ENCODE measurements at places on chromosomes 5 and 9.
A peak's percentile ranks its signal among the peaks of the same experiment; 100 is the strongest.

DNA sequence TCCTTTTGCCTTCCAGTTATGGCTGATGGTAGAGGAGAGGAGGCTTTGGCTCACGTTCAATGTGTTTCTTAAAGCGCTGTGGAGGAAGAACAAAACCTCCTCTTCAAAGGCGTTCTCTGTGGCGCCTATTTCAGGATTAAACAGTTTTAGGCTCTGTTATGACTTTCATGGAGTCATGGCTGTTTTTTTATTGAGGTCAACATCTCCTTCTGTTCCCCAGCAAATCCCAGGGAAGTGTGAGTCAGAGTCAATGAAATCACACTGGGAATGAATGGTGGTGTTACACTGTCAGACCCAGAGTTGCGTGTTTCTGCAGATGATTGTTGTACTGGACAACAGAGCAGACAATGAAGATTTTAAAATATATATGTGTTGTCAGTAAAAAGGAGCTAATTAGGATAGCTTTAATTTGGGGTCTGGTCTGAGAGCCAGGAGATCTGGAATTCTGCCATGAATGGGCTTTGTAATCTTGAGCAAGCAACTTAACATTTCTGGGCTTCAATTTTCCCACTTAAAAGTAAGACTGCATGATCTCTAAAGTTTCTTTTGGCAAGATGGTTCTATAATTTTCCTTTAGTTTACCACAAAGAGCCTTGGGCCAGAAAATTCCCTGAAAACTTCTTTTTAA lies 240.7 kb downstream of the CSNK1G3 start:
- peak; percentile 70 for DNase-seq

DNA sequence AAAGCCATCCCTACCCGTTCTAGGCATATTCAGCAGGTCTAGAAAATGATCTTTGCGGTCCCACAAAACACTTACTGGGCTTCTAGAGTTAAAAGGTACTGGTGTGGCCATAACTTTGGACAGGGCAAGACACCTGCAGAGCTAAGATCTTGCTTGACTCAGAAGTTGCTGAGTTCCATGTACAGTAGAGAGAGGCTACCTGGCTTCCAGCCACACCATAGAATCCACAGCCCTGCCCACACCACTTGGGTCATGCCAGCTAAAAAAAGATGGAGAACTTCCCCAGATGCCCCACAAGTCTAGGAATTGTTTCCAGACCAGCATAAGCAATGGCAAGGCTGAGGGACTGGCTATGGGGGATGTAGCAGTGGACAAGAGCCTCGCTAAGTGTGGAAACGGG lies 52.1 kb downstream of the ABCA1 start:
- no peak for DNase-seq

DNA sequence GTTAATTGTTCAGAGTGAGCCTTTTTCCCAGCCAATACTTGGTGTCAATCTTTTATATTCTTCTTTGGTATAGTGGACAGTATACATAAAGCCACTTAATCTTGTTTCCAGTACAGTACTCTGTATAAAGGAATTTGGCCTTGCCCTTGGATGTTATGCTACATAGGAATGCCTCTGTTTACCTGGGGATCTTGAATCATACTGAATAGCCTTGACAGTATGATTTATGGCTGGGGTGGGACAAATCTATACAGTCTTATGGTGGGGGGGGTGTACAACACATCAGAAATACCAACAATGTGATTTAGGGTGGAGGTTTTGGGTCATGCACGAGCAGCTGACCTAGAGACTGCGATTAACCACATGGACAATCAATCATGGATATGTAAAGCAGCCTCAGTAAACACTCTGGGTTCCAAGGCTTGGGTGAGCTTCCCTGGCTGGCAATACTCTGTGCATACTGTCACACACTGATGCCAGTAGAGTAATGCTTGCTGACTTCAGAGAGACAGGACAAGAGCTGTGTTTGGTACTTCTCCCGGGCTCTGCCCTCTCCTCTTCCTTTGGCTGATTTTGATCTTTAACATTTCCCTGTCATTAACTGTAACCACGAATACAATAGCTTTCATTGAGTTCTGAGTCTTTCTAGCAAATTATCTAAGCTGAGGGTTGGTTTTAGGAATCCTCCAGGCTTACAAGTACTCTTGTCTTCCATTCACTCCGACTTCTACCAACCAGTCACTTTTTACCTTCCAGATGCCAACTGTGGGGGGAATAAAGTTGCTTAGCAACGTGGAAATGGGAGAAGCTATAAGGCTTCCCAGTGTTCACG lies 84.6 kb downstream of the IARS1 start:
- DNase-seq: no peak

- DNase-seq: no peak
Observed at GRCh38 chr9:6870650-6871477, 113.1 kb downstream of the KDM4C start.

DNA sequence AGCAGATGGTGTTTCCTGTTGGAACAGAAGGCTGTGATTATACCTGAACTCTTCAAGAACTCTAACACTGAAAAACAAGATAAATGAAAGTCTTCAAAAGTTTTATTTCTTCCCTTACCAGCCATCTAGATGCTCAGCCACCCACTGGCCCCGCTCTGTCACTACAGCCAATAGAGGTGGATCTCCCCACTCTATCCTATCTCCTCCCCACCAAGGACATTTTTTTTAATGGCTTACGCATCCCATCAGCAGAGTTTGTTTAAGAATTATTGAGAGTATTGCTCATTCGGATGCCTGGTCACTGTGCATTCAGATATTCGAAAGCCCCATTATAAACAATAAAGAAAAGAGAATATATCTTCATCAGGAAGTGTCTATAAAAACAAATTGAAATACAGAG lies 159.4 kb downstream of the RASEF start:
- DNase-seq: no peak

DNA sequence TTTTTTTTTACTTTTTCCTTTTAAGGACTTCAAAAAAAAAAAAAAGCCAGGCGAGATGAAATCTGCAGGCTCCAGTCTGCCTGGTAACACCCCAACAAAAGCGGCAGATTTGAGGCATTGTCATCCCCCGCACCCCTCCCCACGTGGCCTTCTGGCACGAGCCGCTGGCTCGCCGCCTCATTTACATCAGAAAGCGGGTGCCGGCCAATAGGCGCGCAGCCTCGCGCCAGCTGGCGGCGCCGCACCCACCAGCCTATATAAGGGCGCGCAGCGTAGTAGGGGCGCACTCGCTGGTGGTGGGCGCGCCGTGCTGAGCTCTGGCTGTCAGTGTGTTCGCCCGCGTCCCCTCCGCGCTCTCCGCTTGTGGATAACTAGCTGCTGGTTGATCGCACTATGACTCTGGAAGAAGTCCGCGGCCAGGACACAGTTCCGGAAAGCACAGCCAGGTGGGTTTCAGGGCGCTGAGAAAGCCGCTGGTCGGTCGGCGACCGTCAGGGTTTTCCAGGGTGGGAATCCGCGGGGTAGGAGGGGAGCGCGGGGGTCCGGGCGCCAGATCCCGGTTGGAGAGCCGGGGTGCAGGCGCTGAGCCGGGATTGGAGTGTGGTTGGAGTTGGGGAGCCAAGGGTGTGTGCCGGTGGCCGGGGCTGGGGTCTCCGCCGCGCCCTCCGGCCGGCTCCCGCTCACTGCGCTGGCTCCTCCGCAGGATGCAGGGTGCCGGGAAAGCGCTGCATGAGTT lies at the start of gene GADD45G:
Gene GADD45G, plus strand, starts transcription at position 284 of the 736 bp plus-strand sequence. Its CDS starts 110 bp downstream, at position 394.
- DNase-seq: peak; percentile 73

DNA sequence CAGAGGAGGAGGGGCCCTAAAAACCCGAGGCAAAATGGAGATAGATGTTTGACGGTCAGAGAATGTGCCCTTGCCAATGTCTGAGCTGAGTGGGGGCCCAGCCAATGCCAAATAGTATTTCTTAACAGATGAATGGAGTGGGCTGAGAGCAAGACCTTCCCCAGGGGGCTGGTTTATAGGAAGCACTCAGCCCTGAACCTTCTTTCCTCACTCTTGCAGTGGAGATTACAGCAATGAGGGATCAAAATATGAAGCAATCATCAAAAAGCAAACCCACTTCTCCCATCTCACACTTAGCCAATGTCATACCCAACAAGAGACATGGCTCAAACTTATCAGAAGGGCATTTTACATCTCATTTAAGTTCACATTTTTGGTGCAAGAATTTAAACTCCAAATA lies 350.3 kb downstream of the GADD45G start:
- DNase-seq: no peak

GRCh38 chr9:118522093-118523028 lies 818.2 kb downstream of the TLR4 start:
- DNase-seq: peak; percentile 45

GRCh38 chr9:134854541-134854981 lies 26.0 kb upstream of the FCN2 start:
- DNase-seq: no peak

- DNase-seq: peak; percentile 45
Observed at GRCh38 chr9:129185991-129186390, 7.9 kb upstream of the IER5L start.

GRCh38 chr5:115785381-115786065 lies 30.9 kb downstream of the CDO1 start:
- no peak for DNase-seq

DNA sequence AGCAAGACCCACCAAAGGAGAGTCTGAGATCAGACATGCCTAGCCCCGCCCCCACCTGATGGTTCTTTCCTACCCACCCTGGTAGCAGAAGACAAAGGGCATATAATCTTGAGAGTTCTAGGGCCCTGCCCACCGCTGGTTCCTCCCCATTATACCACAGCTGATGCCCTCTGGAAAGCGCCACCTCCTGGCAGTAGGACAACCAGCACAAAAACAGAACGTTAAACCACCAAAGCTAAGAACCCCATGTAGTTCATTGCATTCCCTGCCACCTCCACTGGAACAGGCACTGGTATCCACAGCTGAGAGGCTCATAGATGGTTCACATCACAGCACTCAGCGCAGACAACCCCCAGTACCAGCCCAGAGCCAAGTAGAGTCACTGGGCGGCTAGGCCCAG lies 81.2 kb upstream of the TRPC7 start:
- DNase-seq: no peak

GRCh38 chr5:142426129-142427014 lies 101.6 kb upstream of the SPRY4 start:
- no peak for DNase-seq

DNA sequence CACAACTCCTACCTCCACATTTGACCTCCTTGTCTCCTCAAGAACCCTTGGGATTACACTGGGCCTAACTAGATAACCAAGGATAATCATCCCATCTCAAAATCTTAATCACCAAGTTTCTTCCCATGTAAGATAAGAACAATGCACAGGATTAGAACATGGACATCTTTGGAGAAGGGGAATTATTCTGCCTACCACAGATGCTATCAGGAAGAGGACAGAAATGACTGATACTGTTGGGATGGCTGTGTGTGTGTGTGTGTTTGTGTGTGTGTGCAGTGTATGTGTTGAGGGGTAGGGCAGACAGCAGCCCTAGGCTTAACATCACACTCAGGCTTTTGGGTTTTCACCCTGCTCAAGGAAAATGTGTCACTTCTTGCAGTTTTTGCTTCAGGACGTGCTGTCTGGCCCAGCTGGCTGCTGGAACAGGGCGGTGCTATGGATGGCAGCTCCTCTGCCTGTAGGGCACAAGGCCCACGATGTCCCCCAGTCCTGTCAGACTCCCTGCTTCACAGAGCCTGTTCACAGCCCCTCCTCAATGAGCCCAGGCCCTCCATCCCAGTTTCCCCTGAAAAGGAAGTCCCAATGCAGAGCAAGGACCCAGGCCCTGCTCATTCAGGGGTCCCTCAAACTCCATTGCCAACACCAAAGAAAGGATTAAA lies 7.7 kb downstream of the CA9 start:
- no peak for DNase-seq

GRCh38 chr9:25602400-25603044 lies 75.7 kb downstream of the TUSC1 start:
- DNase-seq: no peak

GRCh38 chr9:127116957-127117356 lies 5.5 kb downstream of the ANGPTL2 start:
- no peak for DNase-seq

GRCh38 chr9:133986774-133987445 lies 5.2 kb downstream of the VAV2 start:
- DNase-seq: no peak

- DNase-seq: peak; percentile 53
Observed at GRCh38 chr5:72523960-72524582, 16.9 kb upstream of the ZNF366 start.

Data from mammary epithelial cell (primary cell).